ENCODE measurements at places on chromosomes 5 and 9. TPM values are rescaled to one million over a fixed set of nuclear protein-coding genes. Genes with fewer than 3 reads are reported as not detected.

The LVRN gene
- total RNA-seq = not detected

The CD74 gene
- total RNA-seq = 126 TPM

The STPG3 gene
- total RNA-seq = not detected

The CDKN2A gene
- 3.6 TPM for total RNA-seq

The ARAP3 gene
- 10.8 TPM for total RNA-seq

The PCDH1 gene
- 42.4 TPM for total RNA-seq

The NR4A3 gene
- total RNA-seq = 0.41 TPM

The SUB1 gene
- total RNA-seq = 199 TPM

The LAMC3 gene
- total RNA-seq = 7.5 TPM

The SH2D3C gene
- total RNA-seq = 0.17 TPM

The NPR3 gene
- total RNA-seq = 0.13 TPM

The GABRA1 gene
- not detected for total RNA-seq

The FCN2 gene
- not detected for total RNA-seq

The CARTPT gene
- not detected for total RNA-seq

The MYORG gene
- 3.8 TPM for total RNA-seq

The OGN gene
- not detected for total RNA-seq

The CDH18 gene
- total RNA-seq = not detected

The KCNMB1 gene
- 0.04 TPM for total RNA-seq

The SMC2 gene
- 12.2 TPM for total RNA-seq

The PHPT1 gene
- total RNA-seq = 129 TPM

The CD72 gene
- total RNA-seq = 1.7 TPM

The HRH2 gene
- 1.1 TPM for total RNA-seq

The KIF3A gene
- 10.6 TPM for total RNA-seq

The SPATA9 gene
- not detected for total RNA-seq

The DBH gene
- total RNA-seq = not detected

The C9orf43 gene
- 1.4 TPM for total RNA-seq

The ISL1 gene
- 0.17 TPM for total RNA-seq

The NAIP gene
- total RNA-seq = 2.3 TPM

The XPA gene
- 10.9 TPM for total RNA-seq

The SIT1 gene
- total RNA-seq = not detected
